RPMI7951 (cell line): ENCODE measurements at places on chromosomes 6 and 20.

- DNase-seq = no peak
Observed at GRCh38 chr20:57707320-57707719, 2.5 kb downstream of the PMEPA1 start.

- DNase-seq = peak; percentile 76
Observed at GRCh38 chr6:2739335-2739734, 11.4 kb downstream of the MYLK4 start.

GRCh38 chr6:22929311-22929985, 360.1 kb downstream of the HDGFL1 start:
- no peak for DNase-seq

GRCh38 chr20:60090631-60091030, 132.4 kb downstream of the CDH26 start:
- no peak for DNase-seq

DNA sequence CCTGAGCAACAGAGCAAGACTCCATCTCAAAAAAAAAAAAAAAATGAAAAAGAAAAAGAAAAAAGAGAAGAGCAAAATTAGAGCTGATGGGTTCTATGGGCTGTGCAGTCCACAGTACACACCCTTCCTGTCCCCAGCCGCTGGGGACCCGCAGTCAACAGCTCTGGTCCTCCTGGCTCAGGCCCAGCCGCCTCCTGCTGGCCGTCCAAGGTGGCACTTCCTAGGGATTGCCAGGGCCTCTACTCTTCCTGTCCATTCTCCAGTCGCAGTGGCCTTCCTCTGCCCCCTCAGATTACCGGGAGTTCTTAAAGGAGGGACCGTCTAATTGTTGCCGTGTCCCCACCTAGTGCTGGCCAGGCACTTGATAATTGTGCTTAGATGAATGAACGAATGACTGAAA, 41.7 kb downstream of the TMEM242 start:
- DNase-seq = no peak

GRCh38 chr6:170424604-170425126, 118.1 kb downstream of the FAM120B start:
- no peak for DNase-seq

DNA sequence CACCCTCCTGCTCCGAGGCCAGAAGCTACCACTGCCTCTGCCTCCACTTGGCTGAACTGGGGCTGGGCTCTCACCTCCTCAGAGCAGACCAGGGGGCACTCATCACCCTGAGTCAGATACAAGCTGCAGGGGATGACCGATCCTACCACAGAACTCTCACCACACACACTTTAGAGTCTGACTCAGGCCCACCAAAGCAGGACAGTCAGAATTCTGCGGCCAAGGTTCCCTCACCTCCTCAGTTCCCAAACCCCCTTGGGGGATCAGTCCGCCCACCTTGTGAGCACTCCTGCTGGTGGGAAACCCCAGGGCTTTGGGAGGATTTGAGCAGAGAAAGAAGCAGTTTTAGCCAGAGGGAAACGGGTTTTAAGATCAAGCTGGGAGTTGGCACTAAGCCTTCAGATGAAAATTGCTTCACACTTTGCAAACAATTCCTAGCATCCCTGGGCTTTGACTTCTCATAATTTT, 587.8 kb upstream of the JAG1 start:
- DNase-seq = peak; percentile 97

GRCh38 chr6:26383624-26384417, 913 bp downstream of the BTN2A2 start:
- peak; percentile 60 for DNase-seq

- DNase-seq = no peak
Observed at GRCh38 chr20:24698189-24698588, 228.8 kb downstream of the SYNDIG1 start.

DNA sequence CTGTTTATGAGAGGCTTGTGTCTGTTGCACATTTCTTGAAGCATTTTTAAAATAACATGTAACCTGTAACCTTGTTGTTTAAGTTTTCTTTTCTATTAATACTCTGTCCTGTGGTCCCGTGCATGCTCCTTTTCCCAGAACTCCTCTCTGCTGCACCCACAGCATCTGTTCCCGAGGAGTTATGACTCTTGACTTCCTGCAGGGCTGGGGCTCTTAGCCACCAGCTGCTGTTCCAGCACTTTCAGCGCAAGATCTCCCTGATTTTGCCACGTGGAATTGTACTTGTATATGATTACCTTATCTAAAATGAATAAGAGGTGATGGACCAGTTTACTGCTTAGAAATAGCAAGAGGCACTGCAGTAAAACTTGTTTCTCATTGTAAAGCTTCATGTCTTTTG, 150.6 kb downstream of the QKI start:
- DNase-seq = no peak

GRCh38 chr6:39194466-39194865, 34.8 kb downstream of the KCNK5 start:
- DNase-seq = no peak

GRCh38 chr6:24827162-24827561, 28.4 kb upstream of the ARMH2 start:
- no peak for DNase-seq

GRCh38 chr20:9903048-9903655, 64.3 kb upstream of the PAK5 start:
- peak; percentile 28 for DNase-seq

DNA sequence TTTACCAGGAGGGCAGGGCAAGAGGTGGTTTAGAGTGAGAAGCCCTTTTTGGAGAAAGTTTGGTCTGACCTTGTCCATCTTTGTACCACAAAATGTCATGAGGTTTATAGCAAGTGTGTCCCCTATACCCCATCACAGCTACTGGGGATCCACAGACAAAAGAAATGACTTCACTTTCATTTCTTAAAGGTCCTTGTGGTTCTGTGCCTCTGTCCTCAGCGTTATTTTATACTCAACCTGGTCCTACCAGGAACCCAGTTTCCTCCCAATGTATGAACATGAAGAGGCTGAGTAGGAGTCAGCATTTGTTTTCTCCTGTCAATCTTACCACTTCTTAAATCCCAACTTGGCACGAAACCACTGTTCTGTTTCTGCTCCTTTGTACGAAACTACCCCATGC, 157.6 kb downstream of the NFATC2 start:
- no peak for DNase-seq

DNA sequence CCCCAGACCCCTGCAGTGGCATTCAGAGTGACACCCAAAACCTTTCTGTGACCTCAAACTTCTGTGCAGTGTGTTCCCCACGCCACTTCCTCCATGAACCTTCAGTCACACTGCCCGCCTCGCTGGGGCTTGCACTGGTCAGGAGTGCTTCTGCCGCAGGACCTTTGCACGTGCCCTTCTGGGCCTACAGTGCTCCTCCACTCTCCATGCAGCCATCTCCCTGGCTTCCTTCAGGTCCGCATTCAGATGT, 27.1 kb downstream of the SYNJ2 start:
- no peak for DNase-seq

DNA sequence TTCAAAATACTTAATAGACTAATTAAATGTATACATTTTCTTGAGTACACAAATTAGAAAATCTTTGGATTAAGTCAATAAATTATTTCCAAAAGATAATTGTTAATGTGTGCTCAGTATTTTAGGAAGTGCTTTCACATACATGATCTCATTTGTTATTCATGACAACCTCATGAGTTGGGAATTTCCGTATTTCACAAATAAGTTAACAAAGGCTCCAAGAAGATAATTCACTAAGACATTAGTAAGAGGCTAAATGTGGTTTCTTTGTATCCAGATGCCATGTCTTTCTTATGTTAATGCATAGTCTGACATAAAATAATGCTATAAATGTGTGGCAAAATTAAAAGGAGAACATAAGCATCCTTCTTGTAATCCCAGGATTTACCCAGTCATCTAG, 79.5 kb upstream of the TCF21 start:
- DNase-seq = no peak

GRCh38 chr6:28105245-28105639, 19.2 kb upstream of the ZSCAN16 start:
- DNase-seq = peak; percentile 30

DNA sequence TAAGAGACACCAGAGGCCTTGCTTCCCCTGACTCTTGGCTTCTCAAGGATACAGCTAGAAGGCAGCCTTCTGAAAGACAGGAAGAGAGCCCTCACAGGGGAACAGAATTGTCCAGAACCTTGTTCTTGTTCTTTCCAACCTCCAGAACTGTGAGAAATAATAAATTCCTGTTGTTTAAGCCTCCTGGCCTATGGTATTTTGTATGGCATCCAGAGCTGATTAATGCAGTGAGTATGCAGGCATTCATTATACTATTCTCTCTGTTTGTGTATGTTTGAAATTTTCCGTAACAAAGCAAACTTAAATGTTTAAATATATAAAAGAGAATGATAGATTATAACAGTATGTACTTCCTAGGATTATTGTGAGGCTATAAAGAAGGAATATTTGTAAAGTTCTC, 903.4 kb upstream of the FLRT3 start:
- no peak for DNase-seq

DNA sequence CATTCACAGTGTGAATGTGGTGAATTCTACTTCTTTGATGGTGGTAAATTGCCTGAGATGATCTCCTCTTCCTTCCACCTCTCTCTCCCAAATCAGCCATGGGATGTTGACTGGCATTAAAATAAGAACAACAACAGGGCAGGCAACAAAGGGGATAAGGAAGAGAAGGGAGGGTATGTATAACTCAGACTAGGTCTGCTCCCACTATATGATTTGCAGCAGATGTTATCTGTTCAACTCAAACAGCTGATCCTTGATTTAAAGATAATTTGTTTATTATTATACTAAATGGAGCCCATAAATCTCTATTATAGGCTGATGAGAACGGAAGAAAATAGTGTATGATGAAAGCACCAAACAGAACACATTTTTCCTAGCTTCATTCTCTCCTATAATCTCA, 262.0 kb downstream of the BTBD3 start:
- no peak for DNase-seq

DNA sequence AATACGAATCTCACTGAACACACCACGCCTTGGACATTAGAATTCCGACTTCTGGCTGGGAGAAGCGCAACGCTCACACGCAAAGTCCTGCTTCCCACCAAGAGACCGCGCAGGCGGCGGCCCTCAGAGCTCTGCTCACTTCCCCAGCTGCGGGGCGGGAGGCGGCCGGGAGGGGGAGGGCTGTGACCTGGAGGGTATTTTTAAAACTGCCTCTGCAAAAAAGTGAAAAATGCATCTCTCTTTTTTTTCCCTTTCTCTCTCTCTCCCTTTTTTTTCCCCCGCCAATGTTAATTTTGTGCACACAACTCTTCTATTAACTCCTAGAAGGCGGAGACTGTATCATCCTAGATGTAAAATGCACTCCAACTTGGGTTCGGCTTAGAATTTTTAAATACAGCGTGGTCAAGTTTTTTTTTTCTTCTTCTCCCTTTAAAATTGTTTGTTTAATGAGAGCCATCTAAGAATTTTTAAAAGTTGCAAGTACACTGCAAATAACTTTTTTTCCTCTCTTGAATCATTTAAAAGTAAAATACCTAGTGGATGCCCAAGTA, 66.4 kb downstream of the STX11 start:
- no peak for DNase-seq

DNA sequence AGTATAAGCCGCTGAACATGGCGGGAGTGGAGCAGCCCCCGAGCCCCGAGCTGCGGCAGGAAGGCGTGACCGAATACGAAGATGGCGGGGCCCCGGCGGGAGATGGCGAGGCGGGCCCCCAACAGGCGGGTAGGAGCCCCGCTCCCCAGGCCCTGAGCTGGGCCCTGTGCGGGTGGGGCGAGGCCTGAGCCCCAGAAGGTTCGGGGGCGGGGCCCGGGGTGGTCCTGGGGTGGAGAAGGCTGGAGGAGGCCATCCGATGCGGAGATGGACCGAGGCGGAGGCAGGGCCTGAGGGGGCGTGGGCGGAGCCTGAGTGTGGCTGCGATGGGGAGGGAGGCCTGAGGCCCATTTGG, 7.1 kb downstream of the L3MBTL1 start:
- DNase-seq = peak; percentile 22

GRCh38 chr6:18044108-18044783, 56.8 kb upstream of the KIF13A start:
- peak; percentile 11 for DNase-seq

GRCh38 chr6:168305863-168306262, 13.7 kb downstream of the DACT2 start:
- DNase-seq = no peak

DNA sequence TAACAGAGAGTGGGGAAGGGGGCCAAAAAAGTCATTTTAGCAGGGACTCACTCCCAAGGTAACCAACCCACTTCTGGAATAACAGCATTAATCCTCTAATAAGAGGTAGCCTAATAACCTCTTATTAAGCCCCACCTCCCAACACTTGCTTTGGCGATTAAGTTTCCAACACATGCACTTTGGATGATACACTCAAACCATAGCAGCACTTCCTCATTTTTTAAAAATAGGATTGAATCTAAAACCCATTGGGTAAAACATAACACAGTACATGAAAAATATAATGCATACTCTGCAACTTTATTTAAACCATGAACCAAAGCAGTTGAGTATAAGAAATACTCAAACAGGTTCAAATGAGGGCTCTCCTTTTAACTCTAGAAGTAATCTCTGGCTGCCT, 318.3 kb downstream of the HACE1 start:
- DNase-seq = no peak

GRCh38 chr6:128161263-128161662, 260.4 kb upstream of the THEMIS start:
- DNase-seq = no peak

GRCh38 chr6:26156850-26157250, 69.6 kb downstream of the HFE start:
- no peak for DNase-seq

GRCh38 chr20:41181567-41181966, 44.2 kb downstream of the PLCG1 start:
- DNase-seq = no peak

DNA sequence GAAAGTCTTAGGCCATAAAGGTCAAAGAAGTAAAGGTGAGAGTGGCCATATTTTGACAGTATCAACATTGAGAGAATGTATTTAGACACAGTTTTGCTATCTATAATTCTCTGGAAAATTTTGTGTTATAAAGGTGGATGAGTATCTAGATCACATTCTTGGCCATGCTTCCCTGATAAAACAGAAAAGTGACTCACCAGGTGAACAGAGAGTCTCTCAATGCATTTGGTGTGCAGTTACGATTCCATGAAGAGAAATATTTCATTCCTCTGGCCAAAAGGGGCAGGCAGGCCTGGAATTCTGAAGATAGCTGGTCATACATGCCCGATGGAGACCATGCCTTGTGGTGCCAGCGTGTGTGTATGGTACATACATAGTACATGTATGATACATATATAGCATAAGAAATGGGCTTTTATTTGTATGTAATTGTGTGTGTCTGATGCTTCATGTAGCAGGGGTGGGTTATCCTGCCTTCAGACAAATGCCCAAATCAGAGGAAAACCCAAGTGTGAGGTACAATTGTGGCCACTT, 164.0 kb downstream of the SOBP start:
- DNase-seq = no peak

DNA sequence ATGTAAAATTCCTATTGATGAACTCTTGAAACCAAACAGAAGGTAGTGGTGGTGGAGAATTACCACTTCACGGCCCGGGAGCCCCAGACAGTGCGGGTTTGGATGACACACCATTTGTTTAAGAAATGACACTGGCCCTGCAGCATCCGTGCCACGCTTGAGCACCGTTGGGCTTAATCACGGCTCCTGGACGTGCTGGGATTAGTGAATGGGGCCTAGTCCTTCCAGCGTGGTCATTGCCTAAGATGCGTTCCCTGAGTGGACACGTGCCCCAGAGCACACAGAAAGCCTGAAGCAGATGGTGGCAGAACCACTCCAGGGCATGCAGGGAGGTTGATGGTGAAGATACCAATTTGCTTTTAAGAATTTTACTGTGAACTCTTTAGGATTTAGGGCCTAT, 14.5 kb downstream of the STX16 start:
- DNase-seq = peak; percentile 85

- DNase-seq = no peak
Observed at GRCh38 chr6:88916615-88917208, 46.7 kb downstream of the RNGTT start.
